Stimulated activated CD4-positive, alpha-beta T cell treated with anti-CD3 and anti-CD28 coated beads, Interleukin-12 subunit alpha, Interleukin-12 subunit beta, amount 100 ng/mL, for 4 hours (primary cell): ENCODE measurements at places on chromosomes 11 and 22.

GRCh38 chr11:134369656-134370525, 38.1 kb downstream of the GLB1L2 start:
- no peak for DNase-seq

DNA sequence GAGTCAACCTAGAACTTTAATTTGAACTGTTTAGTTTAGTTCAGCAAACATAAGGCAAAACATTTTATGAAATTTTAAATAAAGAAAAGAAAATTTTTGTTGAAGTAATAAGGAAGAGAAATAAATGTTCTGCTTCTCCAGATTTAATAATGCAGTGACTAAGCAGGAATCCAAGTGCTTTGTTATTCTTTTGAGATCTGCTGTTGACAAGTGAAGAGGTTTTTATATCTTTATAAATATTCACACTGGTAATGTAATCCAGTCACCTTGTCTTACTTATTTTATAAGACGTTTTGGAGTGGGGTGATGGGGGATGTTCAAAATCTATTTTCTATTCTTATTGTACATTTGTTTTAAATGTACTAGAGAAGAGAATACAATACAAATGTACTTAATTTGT, 725.9 kb upstream of the CCDC179 start:
- DNase-seq = no peak

DNA sequence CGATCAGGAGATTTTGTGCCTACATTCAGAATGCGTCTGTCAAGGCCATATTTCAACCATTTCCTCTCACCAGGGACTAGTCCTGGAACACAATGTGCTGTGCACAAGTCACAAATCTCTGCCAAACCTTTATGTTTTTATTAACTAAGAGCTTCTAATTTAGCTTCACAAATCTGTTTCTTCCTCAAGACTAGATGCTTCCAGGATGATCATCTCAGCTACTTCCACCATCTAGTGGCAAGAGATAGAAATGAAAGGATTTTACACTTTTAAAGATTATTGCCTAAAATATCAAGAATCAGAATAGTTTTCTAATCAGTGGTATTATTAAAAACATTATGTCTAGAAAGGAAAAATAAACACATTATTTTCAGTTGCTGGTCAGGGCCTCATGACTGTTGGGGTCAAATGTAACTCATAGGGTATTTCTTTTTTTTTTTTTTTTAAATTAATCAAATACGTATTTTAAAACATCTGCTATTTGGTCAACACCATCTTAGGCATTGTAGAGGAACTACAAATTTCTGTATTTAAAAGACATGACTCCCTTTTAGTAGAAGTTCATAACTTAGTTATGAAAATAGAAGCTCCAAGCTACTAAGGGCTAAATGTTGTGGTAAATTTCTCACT, 1102.6 kb downstream of the DLG2 start:
- DNase-seq = no peak

DNA sequence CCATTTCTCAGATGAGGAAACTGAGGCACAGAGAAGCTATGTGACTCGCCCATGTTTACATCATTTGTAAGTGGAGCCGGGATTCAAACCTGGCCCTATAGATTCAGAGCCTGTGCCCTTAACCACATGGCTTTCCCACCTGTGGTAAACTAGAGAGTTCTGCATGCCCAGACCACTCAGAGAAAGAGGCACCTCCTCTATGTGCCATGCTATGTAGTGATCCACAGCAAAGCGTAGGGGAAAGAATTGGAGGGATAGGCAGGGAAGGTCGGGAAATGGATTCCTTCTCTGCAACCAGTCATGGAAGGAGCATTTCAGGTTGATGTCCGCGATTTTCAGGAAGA, 15.4 kb upstream of the POU2AF2 start:
- no peak for DNase-seq

GRCh38 chr22:46466255-46466676, 71.2 kb downstream of the CELSR1 start:
- DNase-seq = no peak

DNA sequence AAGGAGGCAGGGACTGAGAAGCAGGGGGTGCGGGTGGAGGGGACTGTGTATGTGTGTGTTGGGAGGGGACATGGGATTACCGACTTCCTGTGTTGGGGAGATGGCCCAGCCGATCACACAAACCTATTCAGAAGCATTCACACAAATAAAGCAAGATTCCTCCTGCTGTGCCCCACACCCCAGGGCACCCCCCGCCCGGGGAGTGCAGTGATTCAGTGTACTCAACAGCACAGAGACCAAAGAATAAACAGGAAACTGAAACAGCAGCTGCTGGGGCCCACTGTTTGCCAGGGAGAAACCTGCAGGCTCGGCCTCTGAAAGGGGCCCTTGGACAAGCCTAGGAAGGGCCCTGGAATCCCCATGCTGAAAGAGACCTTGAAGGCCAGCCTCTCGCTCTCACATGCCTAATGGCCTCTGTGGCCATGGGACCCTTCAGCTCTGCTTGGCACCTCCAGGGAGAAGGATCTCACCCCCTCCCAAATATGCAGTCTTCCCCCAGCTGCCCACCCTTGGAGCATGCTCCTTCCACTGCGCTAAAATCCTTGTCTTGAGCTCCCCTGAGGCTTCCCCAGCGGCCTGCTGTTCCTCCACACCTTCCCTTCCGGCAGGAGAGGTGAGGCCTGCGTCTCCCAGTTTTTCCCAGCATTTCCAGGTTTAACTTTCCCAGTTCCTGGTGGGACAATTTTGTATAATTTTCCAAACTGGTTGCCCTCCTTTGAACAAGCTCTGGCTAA, 72.9 kb downstream of the CSNK2A3 start:
- DNase-seq = no peak

DNA sequence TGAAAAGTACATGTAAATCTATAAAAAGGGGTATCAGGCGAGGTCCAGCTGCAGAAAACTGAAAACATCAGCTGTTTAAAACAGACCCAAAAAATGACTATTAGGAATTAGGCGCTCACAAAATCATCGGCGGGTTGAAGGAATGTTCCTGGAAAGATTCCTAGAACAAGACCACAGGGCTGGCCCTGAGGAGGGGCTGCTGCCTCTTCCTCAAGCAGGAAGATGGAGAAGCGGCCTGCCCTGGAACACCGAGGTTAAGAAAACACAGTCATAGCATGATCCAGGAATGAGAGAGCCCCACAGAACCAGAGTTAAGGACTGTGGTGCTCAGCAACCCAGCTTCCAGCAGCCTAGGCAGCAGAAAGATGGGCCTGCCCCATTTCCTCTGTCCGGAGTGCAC, 78.4 kb downstream of the C11orf91 start:
- DNase-seq = no peak

GRCh38 chr11:120501976-120502755, 9.4 kb upstream of the GRIK4 start:
- DNase-seq = no peak

DNA sequence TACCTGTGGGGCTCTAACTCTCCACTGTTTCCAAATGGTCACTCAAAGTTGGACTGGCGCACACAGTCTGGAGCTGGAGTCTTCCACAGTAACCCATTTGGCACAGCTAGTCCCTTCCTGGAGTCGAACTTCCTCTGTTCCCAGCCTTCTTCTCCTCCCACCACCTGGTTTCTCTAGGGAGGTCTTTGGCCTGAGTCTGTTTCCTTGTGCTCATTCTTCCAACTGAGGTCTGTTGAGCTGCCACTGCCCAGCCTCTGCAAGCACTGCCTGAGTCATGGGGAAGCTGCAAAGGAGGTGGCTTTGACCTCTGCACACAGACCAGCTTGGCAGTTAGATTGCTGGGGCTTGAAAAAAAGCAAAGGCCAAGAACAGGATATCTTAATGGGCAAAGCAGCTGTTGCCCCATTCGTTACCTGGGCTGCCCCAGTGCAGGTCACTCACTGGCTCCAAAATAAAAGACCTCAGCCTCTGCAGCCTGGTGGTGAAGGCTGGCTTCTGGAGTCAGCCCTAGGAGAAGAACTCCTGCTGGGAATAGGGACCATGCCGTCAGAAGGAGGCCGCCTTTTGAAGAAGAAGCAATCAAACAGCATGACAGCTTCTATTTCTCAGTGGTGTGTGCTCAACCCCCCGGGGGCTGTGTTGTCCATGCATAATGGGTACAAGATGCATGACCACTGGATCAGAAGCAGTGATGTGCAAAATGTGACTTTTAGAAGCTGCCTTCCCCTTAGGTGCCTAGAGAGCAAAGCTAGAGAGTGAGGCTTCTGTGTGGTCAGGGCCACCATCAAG, 3.0 kb downstream of the ADAMTS15 start:
- no peak for DNase-seq

DNA sequence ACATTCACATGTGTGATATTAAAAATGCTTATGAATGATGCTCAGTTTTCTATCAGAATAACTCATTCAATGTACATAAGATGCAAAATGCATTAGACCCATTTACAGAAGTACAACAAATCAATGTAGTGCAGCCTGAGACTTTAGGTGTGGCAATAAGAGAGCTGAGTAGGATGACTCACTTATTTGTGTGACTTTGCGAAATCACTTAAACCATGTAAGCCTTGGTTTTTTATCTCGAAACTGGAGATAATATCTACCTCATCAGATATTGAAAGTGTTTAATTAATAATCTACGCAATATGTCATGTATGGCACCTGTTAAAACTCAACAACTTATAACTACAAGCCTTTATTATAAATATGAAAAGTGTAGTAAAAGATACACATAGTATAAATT, 105.7 kb upstream of the LUZP2 start:
- no peak for DNase-seq

DNA sequence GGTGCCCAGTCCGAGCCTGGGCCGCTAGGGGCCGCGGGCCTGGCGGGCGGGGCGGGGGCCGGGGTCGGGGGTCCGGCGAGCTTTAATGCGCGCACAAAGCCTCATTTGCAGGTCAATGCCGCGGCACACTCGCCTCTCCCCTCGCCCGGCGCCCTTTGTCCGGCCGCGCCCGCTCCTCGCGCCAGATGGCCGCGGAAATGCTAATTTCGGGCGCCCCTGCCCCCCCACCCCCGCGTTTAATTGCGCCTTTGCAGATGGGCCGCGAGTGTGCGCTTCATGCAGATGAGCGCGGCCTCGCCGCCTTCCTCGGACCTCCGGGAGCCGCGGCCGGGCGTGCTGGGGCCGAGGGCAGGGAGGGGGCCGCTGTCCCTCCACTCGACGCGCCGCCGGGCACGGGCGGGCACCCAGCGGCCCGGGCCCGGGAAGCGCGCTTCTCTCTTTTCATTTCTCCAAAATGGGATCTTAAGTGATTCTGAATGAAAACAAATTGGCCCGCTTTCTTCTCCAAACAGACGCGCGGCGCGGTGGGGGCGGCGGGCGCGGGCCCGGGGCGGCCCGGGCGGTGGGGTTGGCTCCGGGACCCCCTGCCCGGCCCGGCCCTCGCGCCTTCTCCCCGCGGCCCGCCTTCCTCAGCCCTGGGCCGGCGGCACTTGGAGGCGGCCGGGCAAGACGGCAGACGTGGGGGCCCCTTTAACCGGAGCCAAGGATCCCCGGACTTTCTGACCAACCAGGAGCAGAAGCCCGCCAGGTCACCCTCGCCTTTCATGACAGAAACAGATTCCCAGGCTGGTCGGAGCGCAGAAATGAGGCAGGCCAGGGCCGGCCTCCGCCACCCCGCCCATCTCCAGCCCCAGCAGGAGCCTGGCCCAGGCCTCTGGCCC, 22.9 kb downstream of the CDKN1C start:
- no peak for DNase-seq

DNA sequence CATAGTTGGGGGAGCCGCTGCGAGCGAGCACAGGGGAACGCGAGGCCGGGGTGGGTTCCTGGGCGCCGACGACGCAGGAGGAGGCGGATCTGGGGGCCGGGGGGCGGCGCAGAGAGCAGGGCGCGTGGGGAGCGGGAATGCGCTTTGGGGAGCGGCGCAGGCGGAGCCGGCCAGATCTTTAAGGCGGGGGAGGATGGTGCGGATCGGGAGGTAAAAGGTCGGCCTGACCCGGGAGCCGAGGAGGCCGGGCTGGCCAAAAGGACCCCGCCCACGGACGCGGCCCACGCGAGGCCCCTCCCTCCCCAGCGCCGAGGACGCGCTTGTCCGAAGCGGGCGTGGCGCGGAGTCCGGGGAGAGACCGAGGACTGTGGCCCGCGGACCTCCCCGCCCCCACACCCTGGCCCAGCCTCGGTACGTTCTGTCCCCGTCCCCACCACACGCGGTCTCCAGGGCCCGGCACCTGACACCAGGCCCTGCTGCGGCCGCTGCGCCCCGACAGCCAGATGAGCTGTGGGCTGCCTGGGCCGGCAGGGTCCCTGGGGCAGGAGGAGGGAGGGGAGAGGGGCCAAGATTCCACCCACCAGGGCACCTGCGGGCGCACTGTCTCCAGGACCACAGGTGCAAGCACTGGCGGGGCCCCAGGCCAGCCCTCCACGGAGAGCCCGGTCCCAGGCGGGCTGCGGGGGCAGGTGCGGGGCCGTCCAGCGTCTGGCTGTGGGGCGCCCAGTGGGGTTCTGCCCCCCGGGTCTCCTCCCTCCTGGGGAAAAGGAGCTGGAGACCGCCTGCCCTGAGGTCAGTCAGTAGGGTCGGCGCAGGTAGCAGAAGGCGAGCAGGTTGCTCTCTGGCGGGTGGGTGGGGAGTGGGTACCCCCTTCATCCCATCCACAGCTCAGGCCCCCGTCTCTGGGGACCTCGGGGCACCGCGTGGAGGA, 10.9 kb downstream of the PIM3 start:
- DNase-seq = peak; percentile 77

DNA sequence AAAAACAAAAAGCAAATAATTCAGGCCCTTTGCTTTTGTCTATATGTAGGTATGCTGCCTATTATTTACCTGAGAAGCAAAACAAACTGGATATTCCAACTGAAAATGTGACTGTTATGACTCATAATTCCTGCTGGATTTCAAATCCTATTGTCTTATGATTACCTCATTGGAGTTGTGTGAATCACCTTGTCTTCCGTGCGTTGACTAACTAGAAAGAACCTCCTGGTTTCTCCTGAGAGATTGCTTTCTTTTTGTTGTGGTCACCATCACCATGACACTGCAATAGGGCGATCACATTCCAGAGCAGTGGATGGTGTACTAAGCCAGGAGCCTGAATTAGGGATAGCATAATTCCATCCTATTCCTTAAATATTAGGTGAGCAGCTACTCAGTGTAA, 23.0 kb upstream of the EXPH5 start:
- no peak for DNase-seq

- no peak for DNase-seq
Measured at GRCh38 chr11:43907028-43907975, 26.7 kb downstream of the ALKBH3 start.

GRCh38 chr22:32185821-32186220, 19.1 kb downstream of the RFPL2 start:
- DNase-seq = no peak

- DNase-seq = no peak
Measured at GRCh38 chr11:69074375-69075140, 25.8 kb downstream of the TPCN2 start.
